ENCODE measurements at places on chromosomes 2 and 18. TPM values are rescaled to one million over a fixed set of nuclear protein-coding genes. Genes with fewer than 3 reads are reported as not detected.

DNA sequence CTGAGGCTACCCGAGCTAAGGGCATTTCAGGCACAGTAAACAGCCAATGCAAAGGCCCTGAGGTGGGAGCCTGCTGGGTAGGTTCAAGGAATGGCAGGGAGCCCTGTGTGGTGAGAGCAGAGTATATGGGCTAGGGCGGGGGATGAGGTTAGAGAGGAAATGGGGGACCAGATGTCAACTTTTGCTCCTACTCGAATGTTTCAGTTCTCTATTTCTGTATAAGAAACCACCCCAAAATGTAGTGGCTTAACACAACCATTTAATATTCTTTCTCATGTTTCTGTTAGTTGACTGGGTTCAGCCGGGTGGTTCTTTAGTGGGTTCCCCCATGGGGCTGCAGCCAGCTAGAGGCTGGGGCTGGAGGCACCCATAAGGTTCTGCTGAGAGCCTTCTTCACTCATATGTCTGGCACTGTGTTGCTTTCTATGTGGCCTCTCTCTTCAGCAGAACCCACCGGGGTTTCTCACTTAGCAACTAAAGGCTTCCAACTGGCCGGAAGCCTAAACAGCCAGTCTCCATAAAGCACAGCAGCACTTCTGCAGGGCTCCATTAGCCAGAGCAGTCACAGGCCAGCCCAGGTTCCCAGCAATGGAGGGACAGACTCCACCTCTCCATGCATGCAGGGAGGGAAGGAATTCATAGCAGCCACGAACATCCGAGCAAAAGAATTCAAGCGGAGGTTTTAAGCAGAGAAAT lies 5.6 kb upstream of the ATOH8 start:
- no peak for DNase-seq

Gene SPC25
- 0.85 TPM for total RNA-seq

DNA sequence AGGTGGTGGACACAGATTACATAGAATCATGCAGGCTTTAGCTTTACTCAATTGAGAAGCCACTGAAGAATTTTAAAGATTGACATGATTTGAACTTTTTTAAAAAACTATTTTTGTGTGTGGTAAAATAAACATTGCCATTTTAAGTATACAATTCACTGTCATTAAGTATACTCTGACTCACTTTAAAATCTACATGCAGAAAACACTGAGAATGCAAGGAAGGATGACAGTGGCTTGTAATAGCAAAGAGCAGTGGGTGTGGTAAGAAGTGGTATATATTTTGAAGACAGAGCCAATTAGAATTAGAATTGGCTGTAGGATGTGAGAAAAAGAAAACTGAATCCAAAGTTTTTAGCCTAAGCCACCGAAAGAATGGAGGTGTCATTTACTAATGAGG lies 14.9 kb downstream of the TRMT61B start:
- no peak for DNase-seq

- no peak for DNase-seq
These were observed 744.3 kb upstream of the REG3G start for GRCh38 chr2:78281164-78281563.

- no peak for DNase-seq
These were observed 167.7 kb downstream of the ANAPC1 start for GRCh38 chr2:111715987-111716904.

DNA sequence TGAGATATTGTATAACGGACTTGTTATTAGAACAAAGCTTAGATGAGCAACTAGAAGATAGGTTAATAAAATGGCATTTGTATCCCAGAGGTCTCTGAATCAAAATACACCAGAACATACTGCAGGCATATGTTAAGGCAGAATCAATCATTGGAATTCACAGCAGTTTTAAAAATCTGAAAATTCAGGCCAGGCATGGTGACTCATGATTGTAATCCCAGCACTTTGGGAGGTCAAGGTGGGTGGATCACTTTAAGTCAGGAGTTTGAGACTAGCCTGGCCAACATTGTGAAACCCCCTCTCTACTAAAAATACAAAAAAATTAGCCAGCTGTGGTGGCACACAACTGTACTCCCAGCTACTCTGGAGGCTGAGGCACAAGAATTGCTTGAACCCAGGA lies 405.2 kb downstream of the ZEB2 start:
- DNase-seq, result no peak

Gene DGUOK
- 33.7 TPM for total RNA-seq

Gene SLC4A5
- 1.2 TPM for total RNA-seq

DNA sequence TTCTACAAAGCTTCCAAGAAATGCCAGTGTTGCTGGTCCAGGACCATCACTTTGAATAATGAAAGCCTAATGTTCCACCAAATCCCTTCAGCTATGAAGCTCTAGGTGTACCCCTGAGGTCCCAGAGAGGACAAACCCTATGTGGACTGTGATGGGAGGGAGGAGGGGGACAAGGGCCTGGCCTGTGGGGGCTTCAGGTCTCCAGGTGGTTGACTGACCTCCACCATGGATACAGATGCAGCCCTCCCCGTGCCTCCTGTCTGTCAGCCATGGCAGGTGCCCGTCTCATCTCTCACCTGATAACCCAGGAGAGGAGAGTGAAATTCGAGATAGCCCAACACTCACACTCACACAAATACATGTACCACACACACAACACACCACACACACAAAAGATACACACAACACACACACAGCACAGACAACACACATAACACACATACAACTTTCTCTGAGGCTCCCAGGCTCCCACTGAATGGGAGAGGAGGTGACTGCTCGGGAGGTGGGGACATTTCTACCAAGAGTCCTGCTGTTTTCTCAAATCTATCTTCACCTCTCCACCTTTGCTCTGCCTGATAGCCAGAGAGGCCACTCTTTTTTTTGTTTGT lies 12.8 kb upstream of the RHOB start:
- DNase-seq, result no peak

DNA sequence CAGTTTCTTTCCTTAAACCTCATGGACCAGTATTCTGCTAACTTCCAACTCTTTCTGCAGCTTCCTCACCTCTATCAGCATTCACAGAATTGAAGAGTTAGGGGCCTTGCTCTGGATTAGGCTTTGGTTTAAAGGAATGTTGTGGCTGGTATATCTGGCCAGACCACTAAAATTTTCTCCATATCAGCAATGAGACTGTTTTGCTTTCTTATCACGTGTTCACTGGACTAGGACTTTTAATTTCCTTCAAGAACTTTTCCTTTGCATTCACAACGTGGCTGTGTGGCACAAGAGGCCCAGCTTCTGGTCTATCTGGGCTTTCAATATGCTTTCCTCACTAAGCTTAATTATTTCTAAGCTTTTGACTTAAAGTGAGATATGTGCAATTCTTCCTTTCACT lies 33.4 kb downstream of the SP3 start:
- no peak for DNase-seq
